ENCODE measurements at places on chromosomes 5 and 9.
A peak's percentile ranks its signal among the peaks of the same experiment; 100 is the strongest.

GRCh38 chr5:142698447-142699183 lies 12.7 kb upstream of the FGF1 start:
- no peak for DNase-seq

DNA sequence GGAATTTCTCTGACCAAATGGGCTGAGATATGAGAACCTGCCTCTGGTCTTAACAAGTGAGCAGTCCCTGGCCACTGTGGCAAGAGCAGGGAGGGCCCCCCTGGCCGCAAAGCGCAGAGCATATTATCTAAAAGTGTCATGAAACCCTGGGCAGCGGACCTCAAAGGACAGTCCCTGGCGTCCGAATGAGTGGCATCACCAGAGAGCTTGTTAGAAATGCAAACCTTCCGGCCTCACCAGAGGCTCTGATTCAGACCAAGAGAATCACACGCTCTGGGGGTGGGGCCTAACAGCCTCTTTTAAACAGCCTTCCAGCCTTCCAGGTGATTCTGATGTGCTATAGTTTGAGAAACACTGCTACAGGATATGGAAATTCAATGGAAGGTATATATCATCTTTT lies 10.9 kb downstream of the PTPN3 start:
- no peak for DNase-seq

DNA sequence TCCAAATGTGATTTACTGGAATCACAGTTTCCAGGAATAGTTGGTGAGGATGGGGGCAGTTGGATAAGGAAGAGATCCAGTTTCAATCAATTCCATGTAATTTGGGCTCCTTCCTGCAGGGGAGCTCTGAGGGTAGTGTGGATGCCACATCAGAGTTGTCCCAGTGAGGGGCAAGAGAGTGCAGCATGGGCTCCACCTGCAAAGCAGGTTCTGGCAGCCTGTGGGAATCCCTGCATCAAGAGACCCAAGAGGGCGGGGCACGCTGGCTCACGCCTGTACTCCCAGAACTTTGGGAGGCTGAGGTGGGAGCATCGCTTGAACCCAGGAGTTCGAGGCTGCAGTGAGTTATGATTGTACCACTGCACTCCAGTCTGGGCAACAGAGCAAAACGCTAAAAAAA lies 188.5 kb downstream of the CACNA1B start:
- DNase-seq, result no peak

- no peak for DNase-seq
Measured at GRCh38 chr9:4349816-4350418, 50.0 kb upstream of the GLIS3 start.

GRCh38 chr5:179166886-179167841 lies 107.0 kb downstream of the ZNF354C start:
- peak; percentile 5 for DNase-seq

DNA sequence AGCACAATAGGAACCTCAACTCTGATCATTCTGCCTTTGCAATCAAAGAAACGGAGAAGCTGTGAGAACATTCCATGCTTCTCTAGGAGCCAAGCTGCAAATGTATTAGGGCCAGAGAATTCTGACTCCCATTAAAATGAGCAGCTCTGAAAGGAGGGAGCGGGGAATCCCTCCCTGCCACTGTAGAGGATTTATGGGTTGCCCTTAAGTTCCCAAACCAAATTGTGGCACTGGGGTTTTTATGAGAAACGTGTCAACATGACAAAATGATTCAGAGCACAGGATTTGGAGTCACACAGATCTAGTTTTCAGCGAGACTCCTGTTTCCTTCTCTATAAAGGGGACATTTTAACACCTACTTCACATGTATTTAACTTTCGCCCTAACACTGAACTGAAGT lies 1.8 kb downstream of the IL6ST start:
- DNase-seq, result no peak

- DNase-seq, result no peak
Measured at GRCh38 chr5:154523709-154524108, 45.7 kb upstream of the HAND1 start.

DNA sequence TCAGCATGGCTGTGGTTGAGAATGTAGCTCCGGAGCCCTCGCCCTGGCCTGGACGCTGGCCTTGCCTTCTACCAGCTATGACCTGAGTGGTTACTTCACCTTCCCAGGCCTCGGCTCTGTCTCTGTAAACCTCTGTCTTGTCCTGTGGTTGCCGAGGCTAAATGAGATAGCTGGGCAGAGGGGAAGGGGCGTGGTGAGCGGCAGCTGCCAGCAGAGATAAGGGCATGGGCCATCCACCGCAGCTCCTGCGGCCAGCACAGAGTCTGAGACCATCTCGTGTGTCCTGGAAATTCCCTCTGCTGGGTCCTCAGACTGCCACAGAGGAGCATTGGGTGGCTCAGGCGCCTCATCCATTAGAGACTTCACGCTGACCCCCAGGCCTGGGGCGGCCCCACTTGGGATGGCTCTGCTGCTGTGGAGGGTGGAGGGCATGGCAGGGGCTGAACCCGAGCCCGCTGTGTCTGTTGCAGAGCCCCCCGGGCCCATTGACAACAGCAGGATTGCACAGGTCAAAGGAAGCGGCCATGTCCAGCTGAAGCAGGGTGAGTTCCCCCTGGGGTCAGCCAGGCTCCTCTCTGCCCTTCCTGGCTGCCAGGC lies 43.9 kb downstream of the USP20 start:
- no peak for DNase-seq

DNA sequence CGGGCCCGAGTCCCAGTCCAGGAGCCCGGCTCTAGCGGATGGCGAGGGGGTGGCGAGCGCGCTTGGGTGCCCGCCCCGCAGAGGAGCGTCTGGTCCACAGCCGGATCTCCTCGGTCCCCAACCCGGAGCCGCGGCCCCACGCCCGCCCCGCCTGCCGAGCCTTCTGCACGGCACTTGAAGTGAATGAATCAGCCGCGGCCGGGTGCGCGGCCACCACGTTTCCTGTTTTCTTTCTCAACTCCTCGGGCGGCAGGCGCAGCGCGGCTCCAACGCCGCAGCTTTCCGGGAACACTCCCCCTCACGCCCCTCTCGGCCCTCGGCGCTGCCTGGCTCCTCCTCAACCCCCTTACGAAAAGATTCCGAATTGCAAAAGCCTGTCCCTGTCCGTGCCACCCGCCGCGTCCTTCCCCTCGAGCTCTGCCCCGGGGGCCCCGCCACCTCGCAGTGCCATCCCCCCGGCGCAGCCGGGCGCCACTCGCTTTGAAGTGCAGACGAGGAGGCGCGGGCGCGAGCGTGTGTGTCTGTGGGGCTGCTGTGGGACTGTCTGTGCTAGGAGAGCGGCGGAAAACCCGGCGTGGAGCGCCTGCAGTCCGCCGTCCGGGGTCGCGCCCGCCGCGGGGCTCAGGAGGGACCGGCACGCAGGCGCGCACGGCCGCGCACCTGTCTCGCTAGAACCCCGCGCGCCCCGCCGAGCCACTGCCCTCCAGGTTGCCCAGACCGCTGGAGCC lies 456.6 kb downstream of the RAB3C start:
- peak; percentile 58 for DNase-seq

GRCh38 chr5:165175041-165175440 lies 1669.6 kb downstream of the MAT2B start:
- DNase-seq, result no peak

DNA sequence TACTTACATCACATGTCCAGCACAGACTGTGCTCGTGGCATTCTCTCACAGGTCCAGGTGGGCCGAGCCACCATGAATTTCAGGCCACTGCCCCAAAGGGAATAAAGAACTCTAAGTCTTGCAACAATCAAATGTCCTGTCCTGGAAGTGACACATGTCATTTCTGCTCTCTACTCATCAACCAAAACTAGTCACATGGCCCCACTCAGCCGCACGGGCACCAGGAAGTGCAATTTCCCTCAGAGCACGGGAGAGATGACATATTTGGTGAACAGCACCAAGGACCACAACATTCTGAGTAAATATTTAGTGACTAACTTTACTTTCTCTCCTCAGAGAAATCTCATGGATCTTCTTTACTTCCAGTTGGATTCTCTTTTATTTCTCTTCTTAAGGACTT lies 131.1 kb upstream of the TUT7 start:
- DNase-seq, result no peak

DNA sequence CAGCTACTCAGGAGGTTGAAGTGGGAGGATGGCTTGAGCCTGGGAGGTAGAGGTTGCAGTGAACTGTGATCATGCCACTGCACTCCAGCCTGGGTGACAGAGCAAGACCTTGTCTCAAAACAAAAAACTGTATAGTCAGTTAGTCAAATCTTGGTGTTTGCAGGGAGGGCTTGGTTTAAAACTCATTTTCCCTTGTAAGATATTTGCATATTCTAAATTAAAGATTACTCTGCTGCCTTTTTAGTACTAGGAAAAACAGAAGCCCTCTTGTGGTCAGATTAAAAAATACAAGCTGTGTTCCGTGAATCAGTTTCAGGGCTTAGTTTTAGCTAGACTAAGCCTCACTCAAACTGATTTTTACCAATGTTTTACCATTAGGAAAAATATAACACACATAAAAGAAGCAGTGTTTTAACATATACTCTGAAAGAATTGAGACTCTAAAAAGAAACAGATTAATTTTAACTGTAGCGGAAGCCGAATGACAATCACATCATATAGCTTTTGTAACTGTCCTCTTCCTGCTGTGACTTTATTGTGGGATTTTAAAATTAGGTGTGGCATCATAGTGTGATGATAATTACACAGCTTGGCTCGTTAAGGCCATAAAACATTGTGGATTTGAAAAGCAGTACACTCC lies 84.9 kb upstream of the BASP1 start:
- no peak for DNase-seq

DNA sequence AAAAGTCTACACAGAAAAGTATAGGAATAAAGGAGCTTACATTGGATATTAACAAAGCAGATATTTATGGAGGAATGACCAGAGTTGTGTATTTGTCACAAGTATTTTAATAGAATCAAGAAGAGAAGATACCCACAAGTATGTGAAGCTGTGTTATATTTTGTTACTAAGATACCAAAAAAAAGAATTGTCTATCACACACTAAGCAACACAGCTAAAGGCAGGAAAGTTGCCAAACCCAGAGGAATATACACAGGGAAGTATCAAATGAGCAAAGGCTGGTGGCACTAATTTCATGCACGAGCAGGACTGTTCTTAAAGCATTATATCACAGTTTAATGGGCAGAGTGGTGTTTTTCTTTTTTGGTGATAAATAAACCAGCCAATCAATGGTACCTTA lies 30.9 kb upstream of the RAI14 start:
- no peak for DNase-seq

DNA sequence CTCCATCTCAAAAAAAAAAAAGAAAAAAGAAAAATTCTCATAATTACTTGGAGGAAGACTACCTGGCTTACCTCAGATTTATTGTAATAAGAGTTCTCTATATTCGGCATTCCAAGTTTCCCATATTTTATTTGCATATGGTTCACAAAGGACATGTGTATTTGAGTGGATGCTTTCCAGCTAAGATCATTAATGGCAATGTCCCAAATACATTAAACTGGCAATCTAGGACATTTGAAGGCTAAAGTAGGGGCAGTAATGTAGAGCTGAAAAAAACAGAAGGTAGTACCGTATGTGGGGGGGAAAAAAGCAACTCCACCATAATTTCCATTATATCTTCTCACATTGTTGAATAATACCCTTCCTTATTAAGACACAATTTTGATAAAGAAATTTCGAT lies 4.9 kb downstream of the TUT7 start:
- DNase-seq, result no peak

DNA sequence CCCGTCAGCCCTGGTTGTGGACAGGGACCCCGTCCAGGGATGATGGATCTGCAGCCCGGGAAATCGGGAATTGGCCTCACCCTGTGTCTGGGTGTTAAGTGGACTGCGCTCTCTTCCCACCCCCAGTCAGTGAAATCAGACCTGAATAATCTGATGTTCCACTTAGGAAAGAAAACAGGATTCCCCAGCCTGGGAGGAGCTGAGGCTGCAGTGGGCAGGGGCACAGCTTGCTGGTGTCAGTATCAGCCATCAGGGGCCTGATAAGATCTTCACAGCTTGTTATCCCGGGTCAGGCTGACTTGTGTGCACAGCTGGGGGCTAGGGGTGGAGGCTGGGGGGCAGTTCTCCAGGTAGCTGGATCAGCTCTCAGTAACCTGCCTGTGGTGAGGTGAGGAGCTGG lies 29.1 kb downstream of the LMX1B start:
- no peak for DNase-seq

GRCh38 chr5:175829813-175830585 lies 41.4 kb upstream of the CPLX2 start:
- DNase-seq, result no peak

DNA sequence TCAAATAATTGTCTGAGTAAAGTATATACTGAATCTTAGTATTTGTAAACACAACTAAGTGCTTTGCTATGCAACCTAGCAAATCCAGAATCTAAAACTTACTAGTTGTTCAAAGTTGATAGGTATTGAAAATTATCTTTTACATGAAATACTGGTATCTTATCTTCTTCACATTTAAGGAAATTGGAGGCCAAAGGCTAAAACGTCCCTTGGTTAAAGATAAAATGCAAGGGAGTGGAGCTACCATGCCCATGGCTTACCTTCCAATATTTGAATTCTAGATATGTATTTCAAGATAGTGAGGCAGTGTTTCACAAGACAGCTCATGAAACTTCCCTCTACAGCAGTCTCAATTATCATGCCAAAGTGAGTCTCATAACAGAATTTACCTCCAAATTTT lies 373.5 kb downstream of the KIAA0825 start:
- DNase-seq, result no peak

DNA sequence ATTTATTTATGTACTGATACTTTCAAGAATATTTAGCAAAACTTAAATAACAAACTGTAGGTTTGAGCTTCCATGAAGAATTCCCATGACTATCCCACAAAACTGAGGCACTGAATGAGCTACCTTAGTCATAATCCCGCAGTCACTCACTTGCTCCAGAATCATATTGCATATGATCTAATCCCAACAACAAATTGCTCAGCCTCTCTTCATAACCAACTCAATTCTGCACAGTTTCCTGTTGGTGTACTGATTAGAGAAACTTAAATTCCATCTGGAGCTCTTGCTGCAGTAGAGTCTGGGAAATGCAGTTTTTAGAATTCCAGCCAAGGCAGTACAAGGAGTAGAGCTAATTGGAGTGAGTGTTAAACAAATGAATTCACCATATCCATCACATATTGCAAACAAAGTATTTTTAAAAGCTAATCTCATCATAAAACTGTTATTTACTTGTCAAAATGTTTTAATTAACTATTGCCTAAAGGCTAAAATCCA lies 35.7 kb upstream of the CDH18 start:
- DNase-seq, result no peak

Data from fibroblast of skin of left quadriceps (primary cell).